ENCODE measurements at places on chromosomes 1 and 21. TPM values are rescaled to one million over a fixed set of nuclear protein-coding genes. Genes with fewer than 3 reads are reported as not detected.

- DNase-seq = no peak
Measured at GRCh38 chr1:84771895-84772294, 81.6 kb upstream of the SSX2IP start.

DNA sequence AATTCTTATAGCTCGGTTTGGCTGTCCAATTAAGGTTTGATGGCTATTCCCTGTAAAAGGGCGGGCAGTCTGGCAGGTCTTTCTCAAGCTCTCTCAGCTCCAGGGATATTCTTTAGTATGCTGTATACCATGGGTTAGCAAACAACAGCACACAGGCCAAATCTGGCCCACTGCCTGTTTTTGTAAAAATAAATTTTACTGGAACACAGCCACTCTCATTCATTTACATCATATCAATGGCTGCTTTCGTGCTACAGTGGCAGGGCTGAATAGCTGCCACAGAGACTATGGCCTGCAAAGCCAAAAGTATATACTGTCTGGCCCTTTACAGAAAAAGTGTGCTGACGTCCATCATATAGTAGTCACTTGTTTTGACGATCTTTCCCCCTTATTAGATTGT lies 32.0 kb downstream of the MACO1 start:
- DNase-seq = no peak

Gene OR14K1
- not detected for polyA plus RNA-seq

Gene RBM11
- not detected for polyA plus RNA-seq

Gene OTUD7B
- polyA plus RNA-seq = 2.1 TPM

DNA sequence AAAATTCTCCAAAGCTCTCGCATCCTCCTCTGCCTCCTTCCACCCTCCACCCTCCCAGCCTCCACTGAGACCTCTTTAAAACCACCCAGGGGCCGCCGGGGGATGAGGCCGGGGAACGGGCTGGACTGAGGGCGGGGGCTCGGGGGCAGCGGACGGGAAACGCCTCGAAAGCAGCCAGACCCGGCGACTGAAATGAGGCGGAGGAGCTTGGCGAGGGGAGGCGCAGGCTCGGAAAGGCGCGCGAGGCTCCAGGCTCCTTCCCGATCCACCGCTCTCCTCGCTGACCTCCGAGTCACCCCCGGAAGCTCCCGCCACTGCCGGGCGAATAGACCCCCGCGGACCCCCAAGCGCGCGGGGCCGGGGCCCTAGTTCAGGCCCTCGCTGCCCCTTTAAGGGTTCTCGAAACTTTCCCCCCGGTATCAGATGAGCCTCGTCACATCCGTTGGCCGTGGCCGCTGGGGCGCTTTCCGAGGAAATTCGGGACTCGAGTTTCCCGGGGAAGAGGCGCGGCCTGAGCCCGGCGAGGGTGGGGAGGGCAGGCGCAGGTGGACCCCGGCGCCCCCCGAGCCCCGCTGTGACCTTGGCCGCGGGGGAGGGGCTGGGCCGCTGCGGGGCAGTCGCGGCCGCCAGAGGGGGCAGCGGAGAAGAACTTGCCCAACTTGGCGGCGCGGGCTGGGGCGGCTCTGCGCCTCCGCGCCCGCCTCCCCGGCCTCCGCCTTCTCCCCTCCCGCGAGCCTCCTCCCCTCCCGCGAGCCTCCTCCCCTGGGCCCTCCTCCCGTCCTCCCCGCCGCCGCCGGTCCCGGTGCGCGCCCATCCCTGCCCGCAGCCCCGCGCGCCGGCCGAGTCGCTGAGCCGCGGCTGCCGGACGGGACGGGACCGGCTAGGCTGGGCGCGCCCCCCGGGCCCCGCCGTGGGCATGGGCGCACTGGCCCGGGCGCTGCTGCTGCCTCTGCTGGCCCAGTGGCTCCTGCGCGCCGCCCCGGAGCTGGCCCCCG lies at the start of gene BACE2:
BACE2 (plus strand) TSS at position 813 of the 995 bp plus-strand sequence; CDS start at position 917, 104 bp downstream.
- peak; percentile 82 for DNase-seq

DNA sequence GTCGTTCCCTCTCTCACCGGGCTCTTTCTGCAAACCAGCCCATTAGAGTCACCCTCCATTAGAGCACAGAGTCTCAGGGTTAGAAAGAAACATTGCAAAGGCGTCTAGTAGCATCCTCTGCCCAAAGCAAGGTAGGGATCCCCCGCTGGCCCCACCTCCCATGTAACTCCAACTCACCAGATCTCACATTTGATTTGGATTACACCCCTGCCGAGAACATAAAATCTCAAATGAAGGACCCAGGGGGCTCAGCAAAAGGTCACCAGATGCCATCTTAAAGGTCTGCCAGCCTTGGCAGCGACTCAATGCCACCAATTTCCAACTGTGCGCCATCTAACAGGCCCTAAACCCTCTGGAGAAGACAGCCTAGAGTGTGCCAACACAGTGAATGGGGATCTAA lies 14.1 kb downstream of the C1orf87 start:
- no peak for DNase-seq

Gene DIRAS3
- 1.9 TPM for polyA plus RNA-seq

DNA sequence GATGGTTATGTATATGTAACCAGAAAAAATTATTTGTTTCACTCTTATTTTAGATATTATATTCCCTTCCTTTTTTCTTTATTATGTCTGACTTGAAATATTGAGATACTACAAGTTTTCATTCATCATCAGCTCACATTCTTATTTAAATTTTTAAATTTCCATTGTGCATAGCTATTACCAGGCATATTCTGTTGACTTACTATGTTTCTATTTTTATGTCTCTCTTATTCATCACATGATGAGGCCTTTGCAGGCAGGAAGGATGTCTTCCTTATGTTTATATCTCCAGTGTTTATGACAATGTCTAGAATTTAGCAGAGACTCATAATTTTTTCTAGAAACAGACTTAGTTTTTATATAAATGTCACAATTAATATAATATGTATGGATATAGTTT lies 221.9 kb upstream of the KCTD3 start:
- DNase-seq = no peak

GRCh38 chr1:164559342-164560051 lies 513 bp downstream of the PBX1 start:
- peak; percentile 54 for DNase-seq

Gene FAM131C
- polyA plus RNA-seq = 0.05 TPM

DNA sequence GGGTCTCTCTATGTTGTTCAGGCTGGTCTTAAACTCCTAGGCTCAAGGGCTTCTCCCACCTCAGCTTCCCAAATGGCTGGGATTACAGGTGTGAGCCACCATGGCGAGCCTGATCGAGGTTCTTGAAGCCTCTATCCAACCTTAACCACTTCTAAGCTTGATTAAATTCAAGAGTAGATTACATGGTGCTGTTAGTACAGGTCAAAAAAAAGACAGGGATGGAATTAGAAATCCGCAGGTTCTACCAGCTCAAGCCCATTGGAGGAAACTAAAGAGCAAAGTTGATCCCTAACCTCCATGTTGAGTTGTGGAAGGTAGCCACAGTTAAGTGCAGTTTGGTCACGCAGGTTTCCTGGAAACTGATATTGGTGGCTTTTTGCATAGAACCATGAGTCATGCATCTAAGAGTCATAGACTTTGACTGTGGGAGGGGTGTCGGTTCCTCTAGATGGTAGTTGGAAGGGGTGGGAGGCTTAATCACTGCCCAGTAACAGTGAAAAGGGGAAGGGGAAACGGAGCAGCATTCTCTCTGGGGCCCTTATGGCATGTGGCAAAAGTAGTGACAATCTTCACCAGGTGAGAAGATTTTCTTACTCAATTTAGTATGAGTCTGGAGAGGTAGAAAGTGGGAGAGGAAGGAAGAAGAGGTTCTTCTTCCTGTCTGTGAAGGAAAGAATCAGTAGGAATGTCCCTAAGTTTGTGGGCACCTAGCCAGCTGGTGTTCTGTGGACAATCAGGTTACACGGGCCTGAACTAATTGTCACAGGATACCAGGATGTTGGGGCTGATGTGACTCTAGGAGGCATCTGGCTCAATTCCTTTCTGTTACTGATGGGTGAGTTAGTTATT lies 7.0 kb downstream of the CD53 start:
- DNase-seq = no peak

Gene PLA2G2D
- 0.06 TPM for polyA plus RNA-seq

DNA sequence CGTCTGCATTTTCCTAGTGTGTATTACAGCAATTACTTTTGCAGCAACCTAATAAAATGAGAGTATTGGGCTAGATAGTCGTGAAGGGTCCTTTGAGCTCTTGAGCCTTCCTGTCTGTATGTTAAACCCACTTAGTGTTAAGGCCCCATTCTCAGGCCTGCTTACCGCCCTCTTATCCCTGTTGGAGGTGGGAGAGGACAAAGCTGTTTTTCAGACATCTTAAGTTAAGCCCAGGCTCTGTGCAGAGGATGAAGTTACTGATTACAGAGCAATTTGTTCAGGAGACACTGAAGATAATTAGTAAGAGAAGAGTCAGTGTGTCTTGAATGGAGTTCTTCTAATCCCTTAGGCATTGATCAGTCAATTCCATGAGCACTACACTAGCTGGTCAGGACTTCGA lies 114.6 kb downstream of the UCK2 start:
- DNase-seq = no peak

Gene KIAA0319L
- polyA plus RNA-seq = 28.3 TPM

Gene PLD5
- polyA plus RNA-seq = 0.05 TPM

All from liver (tissue), 10 donors.